T-helper 9 cell (primary cell): ENCODE measurements at places on chromosomes 13 and 19.

- no peak for DNase-seq
Measured at GRCh38 chr13:30898678-30899241, 7.3 kb upstream of the MEDAG start.

DNA sequence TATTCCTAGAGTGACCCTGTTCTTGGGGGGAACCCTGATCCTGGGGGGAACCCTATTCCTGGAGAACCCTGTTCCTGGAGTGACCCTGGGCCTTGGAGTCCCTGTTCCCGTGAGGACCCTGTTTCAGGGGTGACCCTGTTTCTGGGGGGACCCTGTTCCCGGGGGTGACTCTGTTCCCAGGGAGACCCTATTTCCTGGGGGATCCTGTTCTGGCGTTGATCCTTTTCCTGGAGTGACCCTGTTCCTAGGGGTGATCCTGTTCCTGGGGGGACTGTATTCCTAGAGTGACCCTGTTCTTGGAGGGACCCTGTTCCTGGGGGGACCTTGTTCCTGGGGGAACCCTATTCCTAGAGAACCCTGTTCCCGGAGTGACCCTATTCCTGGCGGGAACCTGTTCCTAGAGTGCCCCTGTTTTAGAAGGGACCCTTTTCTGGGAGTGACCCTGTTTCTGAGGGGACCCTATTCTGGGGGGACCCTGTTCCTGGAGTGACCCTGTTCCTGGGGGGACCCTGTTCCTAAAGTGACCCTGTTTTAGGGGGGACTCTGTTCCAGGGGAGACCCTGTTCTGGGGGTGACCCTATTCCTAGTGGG lies 15.0 kb downstream of the GNA15 start:
- no peak for DNase-seq

DNA sequence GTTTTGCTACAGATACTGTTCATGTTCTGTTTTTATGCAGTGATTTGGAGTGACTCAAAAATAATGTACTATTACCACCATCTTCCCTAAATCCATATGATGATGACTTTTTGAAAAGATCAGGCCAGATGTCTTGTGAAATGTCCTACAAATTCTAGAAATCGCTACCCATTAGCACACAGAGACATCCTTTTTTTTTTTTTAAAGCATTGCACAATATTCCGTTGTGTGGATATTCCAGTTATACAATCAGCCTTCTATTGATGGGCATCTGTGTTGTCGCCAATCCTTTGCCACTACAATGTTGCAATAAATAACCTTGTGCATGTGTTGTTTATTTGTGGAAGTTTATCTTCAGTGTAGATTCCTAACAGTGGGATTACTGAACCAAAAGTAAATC lies 24.5 kb downstream of the ZDHHC20 start:
- DNase-seq, result no peak

DNA sequence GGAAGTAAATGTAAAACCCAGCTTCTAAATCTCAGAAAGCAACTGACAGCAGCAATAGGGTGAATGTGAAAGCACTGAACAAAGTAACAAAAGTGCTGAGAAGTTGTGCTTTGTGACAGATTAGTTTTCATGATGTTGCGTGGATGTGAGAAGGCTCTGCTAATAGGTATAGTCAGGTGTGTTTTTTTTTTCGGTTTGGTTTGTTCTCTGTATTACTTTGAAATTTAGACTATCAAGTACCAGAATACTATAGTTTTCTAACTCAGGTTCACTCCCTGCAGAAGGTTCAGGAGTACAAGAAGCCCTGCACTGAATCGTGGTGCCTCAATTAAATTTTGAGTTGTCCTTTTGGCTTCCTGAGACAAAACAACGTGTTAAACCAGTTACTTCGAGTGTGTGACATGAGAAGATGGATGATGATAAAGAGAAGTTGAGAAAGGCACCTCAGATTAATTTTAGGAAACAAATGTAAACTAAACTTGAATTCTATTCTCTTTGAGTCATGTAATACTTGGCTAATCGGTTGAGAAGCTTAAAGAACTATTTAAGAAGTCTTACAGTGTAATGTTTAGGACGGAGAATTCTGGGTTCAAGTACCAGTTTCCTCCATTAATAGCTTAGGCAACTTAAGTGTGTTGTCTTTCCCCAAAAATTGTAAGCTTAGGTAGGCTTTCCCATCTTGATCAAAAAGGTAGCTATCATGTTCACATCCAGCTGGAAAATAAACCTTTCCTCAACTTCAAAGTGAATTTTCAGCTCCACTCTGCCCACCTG lies 10.3 kb downstream of the MIR17HG start:
- no peak for DNase-seq

DNA sequence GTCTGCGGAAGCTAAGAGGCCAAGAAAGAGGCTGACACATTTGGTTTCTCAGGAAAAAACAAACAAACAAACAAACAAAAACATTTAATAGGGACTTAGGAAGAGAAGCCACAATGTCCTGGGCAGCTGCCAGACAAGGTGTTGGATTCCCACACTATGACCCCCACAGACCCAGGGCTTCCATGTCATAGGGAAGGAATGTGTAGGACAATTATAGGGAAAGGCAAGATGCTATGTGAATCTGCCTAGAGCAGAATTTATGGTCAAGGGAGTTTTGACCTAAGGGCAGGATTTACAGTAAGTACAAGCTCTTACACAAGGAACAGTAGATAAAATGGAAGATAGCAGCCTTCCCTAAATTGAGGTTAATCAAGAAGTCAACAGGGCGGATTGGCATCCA lies 9.1 kb upstream of the CDADC1 start:
- no peak for DNase-seq

GRCh38 chr19:4744451-4745174 lies 21.0 kb upstream of the DPP9 start:
- no peak for DNase-seq

DNA sequence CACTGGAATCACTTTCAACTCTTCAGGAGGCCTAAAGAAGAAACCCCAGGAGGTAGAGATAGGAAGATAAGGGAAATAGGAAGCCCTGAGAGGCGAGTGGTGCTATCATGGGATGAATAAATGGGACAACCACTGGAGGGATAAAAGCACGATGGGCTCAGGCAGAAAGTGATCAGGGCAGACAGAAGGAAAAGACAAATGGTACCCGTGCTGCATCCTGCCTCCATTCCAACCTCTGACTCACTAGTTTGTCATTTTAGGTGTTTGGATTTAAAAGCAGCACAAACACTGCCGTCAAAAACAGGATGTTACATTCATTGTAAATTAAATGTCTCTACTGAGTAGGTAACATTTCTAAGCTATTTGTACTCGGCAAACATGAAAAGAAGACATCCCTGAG lies 314.3 kb upstream of the HTR2A start:
- DNase-seq, result no peak

DNA sequence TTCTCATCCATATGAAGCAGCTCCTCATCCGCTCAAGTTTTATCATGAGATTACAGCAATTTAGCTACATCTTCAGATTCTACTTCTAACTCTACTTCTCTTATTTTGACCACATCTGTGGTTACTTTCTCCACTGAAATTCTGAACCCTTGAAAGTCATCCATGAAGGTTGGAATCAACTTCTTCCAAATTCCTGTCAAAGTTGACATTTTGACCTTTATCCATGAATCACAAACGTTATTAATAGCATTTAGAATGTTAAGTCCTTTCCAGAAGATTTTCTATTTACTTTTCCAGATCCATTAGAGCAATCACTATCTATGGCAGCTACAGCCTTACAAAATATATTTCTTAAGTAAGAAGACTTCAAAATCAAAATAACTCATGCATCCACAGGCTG lies 421.7 kb upstream of the GPC6 start:
- no peak for DNase-seq

GRCh38 chr13:46647512-46648065 lies 94.6 kb downstream of the LRCH1 start:
- DNase-seq, result no peak

DNA sequence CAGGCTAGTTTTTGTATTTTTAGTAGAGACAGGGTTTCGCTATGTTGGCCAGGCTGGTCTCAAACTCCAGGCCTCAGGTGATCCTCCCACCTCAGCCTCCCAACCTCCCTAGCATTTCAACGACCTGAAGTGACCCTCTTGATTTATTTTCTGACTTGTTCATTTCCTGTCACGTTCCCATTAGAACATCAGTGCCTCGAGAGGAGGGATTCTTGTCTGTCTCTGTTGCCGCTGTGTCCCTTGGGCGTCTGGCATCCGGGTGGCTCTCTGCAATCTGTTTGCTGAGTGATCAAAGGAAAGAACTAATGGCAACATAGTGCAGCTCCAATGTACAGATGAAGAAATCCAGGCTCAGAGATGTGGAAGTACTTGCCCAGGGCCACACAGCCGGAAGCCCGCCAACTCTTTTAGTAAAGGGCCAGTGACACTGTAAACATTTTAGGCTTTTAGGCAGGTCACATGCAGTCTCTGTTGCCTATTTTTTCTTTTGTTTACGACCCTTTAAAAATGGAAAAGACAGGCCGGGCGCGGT lies 47.5 kb downstream of the NFIC start:
- no peak for DNase-seq

GRCh38 chr13:51520524-51520923 lies 63.7 kb upstream of the WDFY2 start:
- no peak for DNase-seq

GRCh38 chr13:95386370-95386769 lies 85.1 kb upstream of the ABCC4 start:
- DNase-seq, result no peak

DNA sequence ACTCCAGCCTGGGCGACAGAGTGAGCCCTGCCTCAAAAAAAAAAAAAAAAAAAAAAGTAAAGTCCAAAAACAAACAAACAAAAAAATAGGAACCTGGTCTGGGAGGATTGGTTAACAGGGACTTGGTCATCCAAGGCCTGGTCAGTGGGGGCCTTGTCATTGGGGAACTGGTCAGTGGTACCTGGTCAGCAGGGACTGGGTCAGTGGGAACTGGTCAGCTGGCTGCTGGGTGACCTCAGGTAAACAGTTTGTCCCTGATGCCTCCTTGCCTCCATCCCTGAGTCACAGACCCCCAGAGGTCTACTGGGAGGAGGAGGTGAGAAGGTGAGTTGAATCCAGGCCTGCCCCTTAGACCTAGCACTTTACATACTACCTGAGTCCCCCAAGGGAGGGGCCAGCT lies 5.7 kb upstream of the ZNF14 start:
- no peak for DNase-seq

DNA sequence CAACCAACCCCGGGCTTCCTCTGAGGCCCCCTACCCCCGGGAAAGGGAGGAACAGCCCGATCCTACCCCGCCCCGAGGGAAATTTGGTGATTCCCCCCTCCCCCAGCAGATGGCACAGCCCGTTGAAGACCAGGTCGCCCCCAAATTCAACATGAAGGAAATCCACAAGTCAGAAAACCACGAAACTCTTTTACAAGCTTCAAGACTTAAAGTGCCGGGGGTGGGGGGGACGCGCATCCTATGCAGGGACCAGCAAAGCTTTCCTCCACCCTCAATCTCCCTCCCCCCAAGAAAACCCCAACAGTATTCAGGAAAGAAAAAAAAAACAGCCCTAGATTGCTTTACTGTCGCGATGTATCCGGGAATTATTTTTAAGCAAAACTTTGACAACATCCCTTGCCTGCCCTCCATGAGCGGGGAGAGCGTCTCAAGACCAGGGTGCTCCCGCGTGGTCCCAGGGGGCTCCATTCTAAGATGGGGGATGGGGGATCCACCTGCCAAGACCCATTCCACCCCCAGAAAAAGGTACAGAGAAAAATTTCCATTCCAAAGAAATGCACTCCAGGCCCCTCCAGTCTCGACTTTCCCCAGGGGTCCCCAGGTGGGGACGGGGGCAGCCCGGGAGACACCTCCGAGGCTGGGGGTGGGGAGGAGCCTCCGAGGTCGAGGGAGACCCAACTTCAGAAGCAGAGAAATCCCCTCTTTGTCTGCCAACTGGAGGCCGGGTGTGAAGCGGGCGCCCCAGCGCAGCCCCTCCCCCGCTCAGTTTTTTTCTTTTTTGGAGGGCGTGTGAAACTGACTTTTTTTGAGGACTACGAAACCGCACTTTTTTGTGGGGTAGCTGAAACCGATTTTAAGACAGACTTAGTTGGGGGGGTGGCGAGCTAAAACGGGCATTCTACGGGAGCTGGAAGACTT lies 1.5 kb downstream of the TCF3 start:
- DNase-seq, result peak; percentile 54

- DNase-seq, result no peak
Measured at GRCh38 chr19:29505097-29505824, 20.5 kb upstream of the VSTM2B start.

DNA sequence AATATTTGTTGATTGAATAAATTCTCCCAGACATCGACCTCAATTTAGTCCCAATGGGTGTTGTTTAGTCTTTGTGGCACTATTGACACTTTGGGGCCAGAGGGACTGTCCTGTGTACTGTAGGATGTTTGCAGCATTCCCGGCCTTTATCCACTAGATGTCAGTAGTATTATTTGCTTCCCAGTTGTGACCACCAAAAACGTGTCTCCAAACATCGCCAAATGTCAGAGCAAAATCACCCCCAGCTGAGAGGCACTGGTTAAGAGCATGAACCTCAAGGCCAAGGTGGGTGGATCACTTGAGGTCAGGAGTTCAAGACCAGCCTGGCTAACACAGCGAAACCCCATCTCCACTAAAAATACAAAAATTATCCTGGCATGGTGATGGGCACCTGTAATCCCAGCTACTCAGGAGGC lies 15.4 kb downstream of the NLRP12 start:
- DNase-seq, result no peak

GRCh38 chr19:44955505-44956439 lies 592 bp downstream of the CLPTM1 start:
- DNase-seq, result no peak

- DNase-seq, result no peak
Measured at GRCh38 chr13:35978607-35979316, 152.4 kb downstream of the DCLK1 start.

DNA sequence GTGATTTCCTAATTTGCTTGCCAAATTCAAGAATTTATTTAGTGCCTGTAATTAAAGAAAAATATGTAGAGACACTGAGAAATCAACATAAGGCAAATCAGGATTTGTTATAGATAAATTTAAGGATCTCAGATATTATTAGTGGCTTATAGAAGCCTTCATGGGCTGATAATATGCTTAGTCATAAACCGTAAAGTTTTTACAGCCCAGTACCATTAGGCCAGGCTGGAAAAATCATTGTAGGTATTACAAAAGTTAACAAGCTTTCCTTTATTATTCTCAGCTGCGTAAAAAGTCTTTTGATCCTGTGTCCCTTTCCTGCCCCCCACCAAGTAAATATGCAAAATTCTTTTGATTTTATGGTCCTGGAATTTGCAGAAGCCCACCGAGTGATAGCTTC lies 58.2 kb downstream of the SLITRK6 start:
- no peak for DNase-seq

- no peak for DNase-seq
Measured at GRCh38 chr13:112697756-112698655, 8.2 kb downstream of the ATP11A start.

- DNase-seq, result no peak
Measured at GRCh38 chr19:35109395-35110112, 6.1 kb upstream of the FXYD3 start.

GRCh38 chr13:51479199-51479523 lies 26.3 kb upstream of the INTS6 start:
- no peak for DNase-seq

- no peak for DNase-seq
Measured at GRCh38 chr13:49020328-49020727, 44.6 kb downstream of the FNDC3A start.

- DNase-seq, result no peak
Measured at GRCh38 chr19:11192957-11193939, 4.1 kb downstream of the KANK2 start.
